ENCODE measurements at places on chromosomes 16 and 17.

DNA sequence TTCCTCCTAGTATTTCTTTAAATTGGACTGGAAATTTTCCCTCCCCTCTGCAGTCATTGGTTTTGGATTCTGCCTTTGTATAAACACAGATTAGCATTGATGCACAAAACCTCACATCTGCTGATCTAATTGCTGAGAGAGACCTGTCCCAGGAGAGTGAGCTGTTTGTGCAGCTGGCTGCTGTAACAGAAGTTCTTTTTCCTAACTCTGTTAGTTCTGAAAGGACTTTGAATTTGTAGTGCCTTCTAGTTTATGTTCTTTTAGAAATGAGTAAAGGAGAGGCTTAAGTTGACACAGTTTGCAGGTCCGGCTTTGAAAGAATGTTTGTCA is 45.2 kb upstream of the KPNB1 start:
- peak; percentile 53 for DNase-seq

DNA sequence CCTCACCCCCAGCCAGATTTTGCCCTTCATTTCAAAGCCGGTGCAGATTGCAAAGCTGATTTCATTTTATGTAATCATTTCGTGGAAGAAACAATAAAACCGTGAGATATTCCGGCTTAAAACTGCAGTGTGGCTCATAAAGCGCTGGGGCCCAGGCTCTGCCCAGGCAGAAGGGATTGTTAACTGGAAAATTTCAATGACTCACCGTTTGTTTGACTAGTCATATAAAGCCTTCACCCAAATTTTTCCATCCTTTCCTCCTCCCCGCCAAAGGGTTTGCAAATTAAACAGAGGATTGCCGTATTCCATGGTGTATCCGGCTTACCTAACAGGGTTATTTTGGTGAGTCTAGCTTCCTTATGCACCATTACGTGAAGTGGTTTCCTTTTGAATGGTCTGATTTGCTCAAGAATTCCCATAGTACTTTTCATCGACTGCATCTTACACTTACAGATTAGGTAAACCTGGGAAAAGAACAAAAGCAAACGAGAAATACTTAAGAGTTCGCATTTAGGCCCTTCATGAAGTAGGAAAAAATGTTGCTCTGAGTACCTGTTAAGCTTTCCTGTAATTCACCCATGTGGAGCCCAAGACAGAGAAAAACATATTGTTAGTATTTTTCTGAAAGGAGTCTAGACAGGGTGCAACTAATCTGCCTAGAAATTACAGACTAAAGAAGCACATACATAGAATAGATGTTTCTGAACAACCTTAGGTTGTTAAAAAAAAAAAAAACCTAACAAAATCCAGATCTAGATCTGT is 949 bp upstream of the GSPT1 start:
- no peak for DNase-seq

DNA sequence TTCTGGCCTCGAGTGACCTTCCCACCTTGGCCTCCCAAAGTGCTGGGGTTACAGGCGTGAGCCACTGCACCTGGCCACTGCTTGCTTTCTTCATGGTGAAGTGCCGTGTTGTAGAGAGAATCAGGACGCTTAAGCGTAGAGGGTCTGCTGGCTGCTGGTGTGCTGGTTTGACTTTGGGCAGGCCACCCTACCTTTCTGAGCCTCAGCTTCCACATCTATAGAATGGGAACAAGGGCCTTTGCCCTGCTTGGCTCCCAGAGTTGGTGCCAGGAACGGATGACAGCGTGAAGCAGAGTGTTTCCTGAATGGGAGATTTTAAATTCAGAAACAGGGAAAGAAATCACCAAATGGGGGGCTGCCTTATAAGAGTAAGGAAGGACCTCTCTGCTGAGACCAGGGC is 60.9 kb downstream of the NKD1 start:
- DNase-seq, result no peak

GRCh38 chr17:79874329-79874981 is 35.2 kb upstream of the CBX4 start:
- DNase-seq, result peak; percentile 17

GRCh38 chr17:58136669-58137279 is 11.4 kb upstream of the OR4D1 start:
- DNase-seq, result no peak

DNA sequence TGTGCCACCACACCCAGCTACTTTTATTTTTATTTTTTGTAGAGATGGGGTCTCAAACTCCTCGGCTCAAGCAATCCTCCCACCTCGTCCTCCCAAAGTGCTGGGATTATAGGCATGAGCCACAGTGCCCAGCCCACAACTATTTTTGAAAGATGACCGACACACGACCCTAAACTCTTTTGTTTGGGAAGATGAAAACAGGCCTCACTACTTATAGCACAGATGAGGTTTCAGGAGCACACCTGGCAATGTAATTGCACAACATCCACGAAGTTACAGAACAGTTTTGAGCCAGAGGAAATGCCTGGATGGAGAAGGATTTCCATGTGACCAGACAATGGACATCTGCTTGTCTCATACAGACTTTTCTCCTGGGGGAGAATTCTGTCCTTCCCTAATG is 43.4 kb upstream of the PRSS54 start:
- no peak for DNase-seq

- peak; percentile 43 for DNase-seq
These were observed at the start of gene NHERF2 for GRCh38 chr16:2026461-2027023. Gene NHERF2, plus strand, starts transcription at chr16:2026902. Its CDS starts 104 bp downstream, at chr16:2027006.

- no peak for DNase-seq
These were observed 3.0 kb upstream of the CMTM2 start for GRCh38 chr16:66576296-66576695.

DNA sequence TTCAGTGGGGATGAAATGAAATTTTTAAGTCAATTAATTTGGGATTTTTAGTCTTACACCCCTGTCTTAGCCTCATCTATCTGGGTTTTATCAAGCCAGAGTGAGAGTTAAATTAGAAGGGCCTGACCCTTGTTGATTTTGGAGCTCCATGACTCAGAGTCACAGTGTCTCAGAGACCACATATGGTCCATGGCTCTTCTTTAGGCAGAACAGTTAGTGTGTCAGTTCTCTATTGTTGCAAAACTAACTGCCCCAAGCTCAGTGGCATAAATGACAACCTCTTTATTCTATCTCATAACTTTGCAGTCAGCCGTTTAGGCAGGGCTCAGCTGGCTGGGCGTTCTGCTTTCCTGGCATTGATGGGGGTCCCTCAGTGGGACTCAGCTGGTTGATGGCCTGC is 44.7 kb downstream of the IRF8 start:
- no peak for DNase-seq

GRCh38 chr17:66942451-66943264 is 21.8 kb upstream of the CACNG4 start:
- DNase-seq, result no peak

- no peak for DNase-seq
These were observed 78.6 kb upstream of the ZNF469 start for GRCh38 chr16:88303890-88304819.

DNA sequence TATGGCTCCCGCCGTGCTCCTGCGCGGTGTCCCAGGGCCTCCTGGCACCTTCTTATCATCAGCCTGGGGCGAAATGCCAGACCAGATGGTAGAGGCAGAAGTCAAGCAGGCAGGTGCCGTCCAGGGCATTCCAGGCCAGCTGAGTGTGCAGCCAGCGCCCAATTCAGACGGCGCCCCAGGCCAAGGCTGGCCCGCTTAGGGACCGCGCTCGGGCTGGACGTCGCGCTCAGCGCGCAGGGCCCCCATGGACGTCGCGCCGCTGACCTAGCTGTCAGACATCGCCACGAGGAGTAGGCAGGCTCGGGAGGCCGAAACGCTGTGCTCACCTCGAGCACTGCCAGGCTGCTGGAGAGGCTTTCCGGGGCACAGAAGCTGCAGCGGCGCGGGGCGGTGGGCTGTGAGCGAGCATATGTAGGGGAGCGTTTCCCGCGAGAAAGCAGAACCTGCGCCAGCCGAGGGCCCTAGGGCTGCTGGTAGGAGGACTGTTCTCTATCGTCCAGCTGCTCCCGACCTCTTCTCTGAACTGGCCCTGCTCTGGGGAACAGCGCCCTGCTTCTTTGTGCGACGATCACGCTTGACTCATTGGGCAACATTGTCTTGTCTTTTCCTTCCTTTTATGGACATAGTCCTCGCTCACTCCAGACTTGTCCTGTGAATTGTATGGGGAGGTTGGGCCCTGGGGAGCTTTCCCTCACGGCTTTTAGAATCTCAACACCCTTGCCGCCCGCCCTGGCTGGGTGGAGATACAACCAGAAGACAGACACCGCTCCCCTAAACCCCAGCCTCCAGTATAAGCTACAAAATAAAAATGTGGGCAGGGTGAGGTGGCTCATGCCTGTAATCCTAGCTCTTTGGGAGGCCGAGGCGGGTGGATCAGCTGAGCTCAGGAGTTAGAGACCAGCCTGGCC is 8.4 kb upstream of the CA4 start:
- DNase-seq, result no peak

DNA sequence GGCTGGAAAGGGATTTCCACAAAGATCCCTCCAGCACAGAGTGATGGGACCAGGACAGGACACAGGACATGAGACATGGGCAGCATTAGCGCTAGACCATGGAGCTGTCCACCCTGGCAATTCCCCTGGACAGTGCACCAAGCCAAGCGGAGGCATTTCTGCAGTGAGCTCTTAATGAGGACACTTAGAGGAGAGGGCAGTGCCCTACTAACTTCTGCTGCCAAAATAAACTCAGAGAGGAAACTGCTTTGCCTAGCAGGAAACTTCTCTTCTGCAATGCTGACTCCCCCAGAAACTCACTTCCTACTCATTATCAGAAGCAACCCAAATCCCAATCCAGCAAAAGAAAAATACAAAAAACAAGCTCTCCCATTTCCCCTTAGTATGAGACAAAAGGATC is 119.2 kb downstream of the HS3ST2 start:
- DNase-seq, result no peak

- DNase-seq, result no peak
These were observed 672 bp downstream of the CMTR2 start for GRCh38 chr16:71288570-71288889.

- DNase-seq, result no peak
These were observed 6.2 kb upstream of the SLC7A6 start for GRCh38 chr16:68257906-68258800.

- no peak for DNase-seq
These were observed 561 bp downstream of the CCDC47 start for GRCh38 chr17:63772801-63773271.

DNA sequence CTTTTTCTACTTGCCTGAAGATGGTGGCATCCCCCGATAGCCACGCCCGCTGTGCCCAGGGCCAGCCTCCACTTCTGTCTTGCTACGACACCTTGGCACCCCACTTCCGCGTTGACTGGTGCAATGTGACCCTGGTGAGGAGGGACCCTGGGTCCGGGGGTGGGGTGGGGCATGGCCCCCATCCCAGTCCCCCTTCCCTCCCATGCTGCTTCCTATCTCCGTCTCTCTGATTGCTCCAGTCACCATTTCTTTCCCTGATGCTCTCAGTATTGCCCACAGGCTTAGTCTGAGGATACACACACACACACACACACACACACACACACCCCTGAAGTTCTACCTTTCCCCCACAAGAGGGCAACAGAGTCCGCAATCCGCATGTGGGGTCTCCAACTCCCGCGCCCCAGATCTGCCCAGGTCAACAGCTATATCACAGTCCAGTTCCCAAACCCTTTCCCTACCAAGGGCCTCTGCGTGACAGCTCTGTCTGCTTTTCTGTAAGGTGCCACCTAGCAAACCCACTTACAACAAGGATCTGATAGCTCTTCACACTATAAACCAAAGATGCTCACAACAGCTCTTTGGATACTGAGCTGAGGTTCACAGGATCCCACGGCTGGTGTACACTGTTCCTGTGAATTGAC is 3.4 kb downstream of the SGCA start:
- DNase-seq, result peak; percentile 33

DNA sequence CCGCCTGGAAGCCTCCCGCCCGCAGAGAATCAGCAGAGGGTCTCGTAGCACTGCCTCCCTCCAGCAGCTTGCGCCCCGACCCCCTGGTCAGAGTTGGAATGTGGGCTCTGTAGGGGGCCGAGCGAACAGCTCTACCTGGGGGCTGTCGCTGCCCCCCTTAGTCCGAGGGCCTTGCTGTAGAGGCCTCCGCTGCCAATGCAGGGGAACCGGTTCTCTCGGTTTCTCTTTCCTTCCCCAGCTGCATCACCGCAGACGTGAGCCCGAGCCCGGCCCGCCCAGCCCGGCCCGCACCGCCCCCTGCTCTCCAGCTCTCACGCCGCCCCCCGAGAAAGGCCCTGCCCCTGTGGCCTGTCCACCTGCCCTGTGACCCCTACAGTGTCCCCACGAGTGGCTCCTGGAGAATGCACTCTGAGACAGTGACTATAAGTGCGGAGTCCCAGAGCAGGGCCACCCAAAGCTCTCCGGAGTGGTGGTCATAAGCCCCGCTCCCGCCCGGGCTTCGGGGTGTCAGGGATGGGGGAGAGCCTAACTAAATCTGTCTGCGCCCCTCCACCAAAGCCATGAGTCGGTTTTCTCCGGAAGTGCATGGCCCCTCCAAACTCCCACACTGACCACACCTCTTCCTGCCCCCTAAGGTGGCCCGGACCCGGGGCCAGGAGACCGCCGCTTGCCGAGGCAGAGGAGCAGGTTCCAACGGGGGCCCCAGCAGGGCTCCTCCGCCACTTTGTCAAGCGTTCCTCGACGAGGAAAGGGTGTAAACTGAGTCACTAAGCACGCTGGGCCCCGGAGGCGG is 1.7 kb downstream of the ARHGAP27 start:
- DNase-seq, result no peak

- DNase-seq, result no peak
These were observed 167.7 kb downstream of the ZNF423 start for GRCh38 chr16:49688036-49688697.

DNA sequence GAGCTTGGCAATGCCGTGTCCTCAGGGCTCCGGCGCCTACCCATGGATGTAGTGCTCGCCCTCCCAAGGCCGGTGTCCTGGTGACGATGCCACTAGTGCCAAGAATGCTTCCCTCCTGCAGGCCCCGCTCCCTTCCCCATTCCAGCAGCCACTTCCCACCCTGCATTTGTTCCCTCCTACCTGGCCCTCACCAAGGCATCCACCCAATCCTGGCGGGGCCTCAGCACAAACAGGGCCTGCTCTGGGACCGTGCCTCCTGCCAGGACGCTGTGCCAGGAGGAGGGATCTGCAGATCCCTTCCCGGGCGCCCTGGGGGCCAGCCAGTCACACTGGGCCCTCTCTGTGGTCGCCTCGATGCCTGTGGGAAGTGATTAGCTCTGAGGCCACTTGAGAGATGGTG is 25.1 kb downstream of the ABR start:
- no peak for DNase-seq

GRCh38 chr16:66054095-66054494 is 312.4 kb upstream of the CDH5 start:
- no peak for DNase-seq

DNA sequence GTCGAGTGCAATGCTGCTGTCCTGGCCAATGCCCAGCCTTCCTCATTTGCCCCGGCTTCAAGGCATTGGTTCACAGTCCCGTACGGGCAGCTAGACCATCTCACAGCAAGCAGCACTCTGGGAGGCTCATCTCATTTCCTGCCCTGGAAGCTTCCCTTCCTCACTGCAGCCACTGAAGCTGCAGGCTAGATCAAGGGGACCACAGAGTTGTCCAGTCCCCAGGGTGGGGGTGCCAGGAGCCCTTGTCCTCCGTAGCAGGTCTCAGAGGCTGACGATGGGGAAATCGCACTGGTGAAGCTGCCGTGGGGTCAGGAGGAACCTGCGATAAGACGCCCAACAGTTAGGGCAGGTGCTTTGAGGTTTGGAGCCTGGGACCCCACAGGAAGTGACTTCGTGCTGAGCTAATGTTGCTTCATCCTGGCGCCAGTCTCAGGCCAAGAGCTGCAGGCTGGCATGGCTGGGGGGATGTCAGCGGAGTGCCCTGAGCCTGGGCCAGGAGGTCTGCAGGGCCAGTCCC is at the start of gene SPNS3:
Gene SPNS3, plus strand, starts transcription at position 426 of the 517 bp plus-strand sequence. Its CDS starts 28 bp downstream, at position 454.
- DNase-seq, result no peak
